ENCODE measurements at places on chromosomes 2 and 18.

DNA sequence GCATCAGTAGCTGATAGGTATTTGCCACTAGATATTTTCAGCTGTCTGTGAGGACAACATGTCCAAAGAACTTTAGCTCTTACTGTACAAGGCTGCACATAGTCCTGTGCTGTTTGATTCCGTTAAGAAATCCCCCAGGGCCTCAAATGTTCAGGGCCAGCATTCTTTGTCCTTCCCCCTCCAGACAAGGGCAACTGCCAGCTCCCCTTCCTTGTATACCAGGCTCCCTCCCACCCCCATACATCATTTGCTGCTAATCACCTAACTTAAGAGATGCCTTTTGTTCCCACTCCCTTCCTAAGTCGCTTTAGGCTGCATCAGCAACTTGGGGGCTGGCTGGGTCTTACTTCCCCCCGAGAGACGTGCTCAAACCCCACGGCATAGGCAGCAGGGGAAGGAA is 138.7 kb downstream of the CDH20 start:
- no peak for DNase-seq

- DNase-seq = no peak
These were observed 16.6 kb downstream of the POLE4 start for GRCh38 chr2:74975016-74975415.

DNA sequence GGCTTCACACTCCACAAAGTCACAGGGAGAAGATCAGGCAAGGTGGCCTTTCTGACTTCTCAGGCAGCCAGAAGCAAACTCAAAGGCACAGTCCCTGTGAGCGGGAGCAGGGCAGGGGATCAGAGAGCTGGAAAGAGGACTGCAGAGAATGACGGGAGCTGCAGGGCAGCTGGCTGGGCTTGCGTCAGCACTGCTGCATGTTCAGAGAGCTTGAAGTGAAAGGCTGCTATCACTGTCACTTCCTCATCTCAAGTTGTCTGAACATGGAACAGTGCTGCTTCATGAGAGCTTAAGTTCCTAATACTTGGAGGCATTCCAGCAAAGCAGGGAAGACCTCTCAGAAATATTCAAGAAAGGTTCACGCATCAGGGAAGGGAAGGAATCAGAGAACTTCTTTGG is 20.4 kb downstream of the TGFBRAP1 start:
- no peak for DNase-seq

DNA sequence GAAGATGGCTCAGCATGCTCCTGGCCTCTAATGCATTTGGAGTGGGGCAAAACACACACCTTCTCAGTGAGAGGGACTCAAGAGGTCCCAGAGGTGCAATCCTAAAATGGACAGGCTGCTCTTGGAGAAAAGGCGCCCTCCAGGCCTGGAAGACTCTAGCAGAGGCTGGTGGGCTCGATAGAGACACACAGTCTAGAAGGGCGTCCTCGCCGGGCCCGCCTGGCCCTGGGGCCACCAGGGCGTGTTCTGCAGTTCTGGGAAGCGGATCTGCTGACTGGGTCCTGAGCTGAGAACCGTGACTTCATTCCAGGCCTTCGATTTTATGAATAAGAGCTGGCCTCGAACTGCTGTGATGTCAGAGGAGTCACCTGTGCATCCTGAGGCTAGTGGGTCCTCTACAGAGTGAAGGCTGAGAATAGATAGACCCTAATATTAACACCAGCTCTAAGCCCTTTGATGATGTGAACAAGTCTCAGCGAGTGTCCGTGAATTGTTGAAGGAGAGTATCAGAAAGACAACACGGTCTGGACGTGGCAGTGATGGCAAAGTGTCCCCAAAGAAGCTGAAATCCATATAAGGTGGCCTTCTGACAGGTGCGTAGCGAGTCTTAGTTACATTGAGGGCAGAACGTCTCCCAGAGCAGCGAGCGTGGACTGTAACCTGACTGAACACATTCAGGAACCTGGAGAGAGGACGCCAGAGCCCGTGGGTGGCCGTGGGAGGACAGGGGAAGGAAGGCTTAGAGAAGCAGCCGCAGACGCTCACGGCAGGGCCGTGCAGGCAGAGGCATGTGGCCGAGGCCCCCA is 136.9 kb downstream of the PTGR3 start:
- DNase-seq = no peak

DNA sequence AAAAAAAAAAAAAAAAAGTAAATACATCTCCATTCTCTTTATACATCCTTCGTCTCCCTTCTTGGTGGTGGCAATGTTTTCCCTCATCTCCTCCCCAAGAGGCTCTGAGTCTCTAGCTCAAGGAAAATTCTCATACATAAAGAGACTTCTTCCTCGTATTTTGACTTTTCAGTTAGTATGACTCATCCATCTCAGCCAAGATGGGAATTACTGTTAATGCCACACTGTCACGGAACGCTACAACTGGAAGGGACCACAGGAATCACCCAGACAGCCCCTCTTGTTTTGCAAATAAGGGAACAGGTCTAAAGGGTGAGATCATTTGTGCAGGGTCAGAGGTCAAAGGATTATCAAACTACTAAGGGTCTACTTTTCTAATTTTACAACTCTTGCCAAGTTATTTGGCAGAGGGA is 19.5 kb downstream of the NFE2L2 start:
- no peak for DNase-seq

All from activated effector memory CD4-positive, alpha-beta T cell treated with Interleukin-2 at 50 U/mL for 16 hours (primary cell).